ENCODE measurements at places on chromosomes 2 and 18.
A peak's percentile ranks its signal among the peaks of the same experiment; 100 is the strongest.

DNA sequence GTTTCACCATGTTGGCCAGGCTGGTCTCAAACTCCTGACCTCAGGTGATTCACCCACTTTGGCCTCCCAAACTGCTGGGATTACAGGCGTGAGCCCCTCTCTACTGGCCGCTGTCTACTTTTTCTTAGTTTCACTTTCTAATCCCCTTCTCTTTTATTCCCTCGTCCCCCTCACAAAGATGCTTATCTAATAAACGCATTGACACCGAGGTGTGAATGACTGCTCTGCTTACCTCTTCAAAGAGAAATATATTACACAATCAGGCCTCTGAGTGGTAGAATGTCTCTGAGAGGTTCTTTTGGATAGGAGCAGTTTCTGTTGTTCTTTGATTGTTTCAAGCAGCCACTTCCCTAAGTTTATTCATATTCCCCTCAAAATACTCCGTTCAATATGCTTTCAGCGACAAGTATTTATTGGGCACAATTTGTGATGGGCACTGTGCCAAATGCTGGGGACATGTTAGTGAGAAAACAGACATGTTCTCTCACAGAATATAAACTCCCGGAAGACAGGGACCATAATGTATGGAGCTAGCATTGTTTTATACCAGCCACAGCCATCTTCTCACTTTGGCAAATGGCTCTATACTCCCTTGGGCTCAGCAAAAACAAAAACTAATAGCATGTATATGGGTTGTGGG, 34.7 kb upstream of the RAPH1 start:
- DNase-seq, result no peak

DNA sequence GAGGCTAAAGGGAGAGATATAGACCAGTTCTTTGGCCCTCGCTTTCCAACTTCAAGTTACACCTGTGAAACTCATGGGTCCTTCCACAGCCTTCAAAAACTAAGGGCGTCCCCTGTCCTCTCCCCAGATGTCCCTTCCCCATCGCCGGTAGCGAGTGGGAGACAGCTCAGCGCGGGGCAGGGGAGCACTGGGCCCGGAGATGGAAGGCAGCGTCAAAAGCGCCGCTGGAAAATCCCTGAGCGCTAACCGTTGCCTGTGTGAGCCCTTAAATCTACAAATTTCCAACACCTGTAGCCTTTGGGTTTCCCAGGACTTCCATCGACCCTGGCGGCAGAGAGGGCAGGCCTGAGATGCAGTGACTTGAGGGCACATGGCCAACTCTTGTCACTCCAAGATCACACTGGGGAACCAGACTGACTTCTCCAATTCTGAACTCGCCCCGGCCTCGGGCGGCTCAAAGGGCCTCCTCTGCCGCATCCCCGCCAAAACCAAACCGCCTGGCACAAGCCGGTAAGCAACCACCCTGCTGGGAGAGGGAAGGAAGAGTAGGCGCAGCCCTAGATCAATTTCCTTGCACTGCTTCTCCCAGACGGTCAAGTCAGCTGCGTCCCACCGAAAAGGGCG, 879 bp upstream of the EPAS1 start:
- DNase-seq, result no peak

DNA sequence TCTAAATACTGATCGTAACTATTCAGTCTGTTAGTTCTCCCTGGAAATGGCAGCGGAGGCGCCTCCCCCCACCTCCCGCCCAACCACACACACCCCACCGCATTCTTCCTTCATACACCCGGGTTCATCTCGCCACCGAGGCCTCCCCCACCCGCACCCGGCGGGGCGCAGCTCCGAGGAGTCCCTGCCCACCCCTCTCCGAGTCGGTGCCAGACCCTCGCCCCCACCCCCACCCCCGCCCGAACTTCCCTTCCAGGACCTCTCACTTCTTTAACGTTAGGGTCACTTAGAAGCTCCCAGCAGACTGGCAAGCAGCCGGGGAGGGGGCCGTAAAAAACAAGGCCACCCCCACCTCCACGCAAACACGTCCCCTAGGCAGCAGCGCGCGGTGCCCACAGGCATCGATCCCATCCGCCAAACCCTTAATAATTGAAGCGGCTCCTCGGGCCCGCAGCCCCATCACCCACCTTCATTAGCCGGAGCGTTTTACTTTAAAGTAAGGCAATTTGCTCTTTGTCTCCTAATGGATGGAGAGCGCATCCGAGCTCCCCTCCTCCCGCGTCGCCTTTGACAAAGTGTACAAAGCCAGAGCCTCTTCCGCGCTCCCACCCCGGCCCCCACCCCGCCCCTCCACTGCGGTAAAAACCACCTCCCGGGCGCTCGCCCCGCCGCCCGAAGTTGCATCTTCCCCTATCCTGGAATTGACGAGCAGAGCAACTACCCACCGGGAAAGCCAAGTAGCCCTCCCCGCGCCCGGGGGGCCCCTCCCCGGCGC, 624 bp downstream of the ZNF516 start:
- DNase-seq, result no peak

DNA sequence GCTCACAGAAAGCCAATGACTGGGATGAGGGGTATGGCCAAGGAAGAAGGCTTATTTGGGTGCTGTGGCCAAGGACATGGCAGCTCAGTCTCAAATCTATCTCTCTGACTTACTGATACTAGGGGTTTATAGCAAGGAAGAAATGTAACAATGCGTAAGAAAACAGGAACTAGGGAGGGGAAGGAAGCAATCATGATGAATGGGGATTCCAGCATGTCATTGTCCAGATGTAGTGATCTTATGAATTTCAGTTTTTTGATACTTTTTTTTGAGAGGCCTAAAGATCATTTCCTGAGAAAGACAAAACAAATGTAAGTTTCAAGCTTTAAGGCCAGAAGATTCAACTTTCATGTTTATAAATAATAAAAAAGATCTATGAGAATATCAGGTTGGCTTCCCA, 298.6 kb upstream of the FAM98A start:
- DNase-seq, result no peak

DNA sequence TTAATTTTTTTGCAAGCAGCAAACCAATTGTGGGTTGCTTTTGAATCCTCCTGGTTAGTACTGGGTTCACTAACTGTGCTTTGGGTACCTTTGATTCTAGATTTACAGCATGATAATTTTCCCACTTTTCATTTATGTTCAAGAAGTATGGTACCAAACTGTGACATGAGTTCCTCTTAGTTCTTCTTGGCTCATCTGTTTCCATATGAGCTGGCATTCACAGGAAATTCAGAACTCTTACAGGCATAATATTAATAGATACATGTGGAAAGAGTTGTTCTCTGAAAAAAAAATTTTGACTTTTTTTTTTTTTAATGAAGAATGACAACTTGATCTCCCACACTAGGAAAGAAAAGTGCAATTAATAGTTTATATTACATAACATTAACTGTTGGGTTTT, 59.4 kb downstream of the FMNL2 start:
- DNase-seq, result no peak

DNA sequence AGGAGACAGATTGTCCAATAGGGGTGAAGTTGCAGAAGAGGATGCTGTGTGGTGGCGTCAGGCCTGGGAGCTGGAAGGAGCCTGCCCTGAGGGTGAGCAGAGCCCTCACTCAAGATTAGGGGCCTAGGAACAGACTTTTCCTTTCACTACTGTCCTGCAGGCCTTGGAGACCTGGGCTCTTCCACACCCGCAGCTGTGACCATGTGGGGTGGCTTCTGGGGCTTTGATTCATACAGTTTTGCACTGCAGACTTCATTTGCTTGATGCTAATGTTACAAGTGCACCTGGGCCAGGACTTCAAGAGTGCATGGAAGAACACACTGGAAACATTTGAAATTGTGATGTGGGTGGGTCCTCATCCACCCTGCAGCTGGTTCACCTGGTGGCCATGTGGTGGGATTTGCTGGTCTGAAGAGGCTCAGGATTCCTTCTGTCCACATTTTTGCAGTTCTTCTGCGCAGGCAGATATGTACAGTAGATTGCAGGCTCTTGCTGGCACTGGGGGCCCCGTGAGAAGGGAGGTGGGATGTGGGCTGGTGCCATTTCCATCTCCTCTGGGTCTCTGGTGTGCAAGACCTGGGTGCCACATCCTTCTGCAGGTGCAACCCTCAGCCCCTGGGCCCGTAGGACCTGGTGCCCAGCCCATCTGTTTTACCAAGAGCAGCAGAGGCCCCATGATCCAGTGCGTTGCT, 9.9 kb downstream of the GLI2 start:
- DNase-seq, result no peak

DNA sequence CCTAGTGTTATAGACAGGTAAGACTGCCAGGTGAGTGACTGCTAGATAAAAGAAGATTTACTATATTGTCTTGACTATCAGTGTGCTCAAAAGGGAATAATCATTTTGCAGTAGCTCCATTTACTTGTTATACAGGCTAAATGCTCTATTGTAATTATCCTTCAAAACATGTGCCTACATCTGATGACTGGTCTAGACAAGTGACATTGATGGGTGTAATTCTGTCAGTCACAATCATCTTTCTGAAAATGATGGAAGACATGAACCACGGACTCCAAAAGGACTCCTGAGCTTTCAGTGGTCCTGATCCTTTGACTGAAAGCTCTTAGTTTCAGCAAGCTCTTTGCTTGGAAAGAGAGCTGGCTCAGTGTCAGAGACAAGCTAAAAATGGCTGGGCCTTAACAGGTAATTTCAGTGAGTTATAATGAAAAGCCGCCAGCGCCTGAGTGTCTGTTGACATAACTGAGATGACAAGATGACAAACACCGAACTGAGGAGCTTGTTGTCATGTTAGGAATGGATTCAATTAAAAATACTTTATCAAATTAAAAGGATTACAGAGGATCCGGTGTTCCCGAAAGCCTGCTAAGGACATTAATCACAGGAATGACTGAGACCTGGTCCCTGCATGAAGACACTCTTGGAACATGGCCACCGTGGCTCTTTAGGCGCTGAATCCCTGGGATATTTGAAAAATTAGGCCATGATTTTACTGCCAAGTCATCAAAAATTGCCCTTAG, 141.7 kb downstream of the CMPK2 start:
- no peak for DNase-seq

DNA sequence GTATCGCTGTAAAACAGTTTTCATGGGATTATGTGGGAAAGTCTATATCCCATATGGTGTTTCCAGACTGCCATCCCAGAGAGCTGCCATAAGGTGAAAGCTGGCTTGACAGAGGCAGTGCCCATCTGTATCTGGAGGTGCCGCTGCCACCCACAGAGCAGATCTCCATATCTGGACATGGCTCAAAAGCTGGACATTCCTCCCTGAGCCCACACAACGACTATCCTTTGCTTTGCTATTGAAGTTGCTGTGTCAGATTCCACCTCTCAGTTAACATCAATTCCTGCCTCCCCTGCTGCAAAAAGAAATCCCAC, 55.2 kb downstream of the RND3 start:
- DNase-seq, result no peak

- DNase-seq, result peak; percentile 15
Observed at GRCh38 chr18:13530879-13531387, 195.4 kb downstream of the FAM210A start.

- DNase-seq, result no peak
Observed at GRCh38 chr2:222538535-222538934, 114.2 kb downstream of the SGPP2 start.

DNA sequence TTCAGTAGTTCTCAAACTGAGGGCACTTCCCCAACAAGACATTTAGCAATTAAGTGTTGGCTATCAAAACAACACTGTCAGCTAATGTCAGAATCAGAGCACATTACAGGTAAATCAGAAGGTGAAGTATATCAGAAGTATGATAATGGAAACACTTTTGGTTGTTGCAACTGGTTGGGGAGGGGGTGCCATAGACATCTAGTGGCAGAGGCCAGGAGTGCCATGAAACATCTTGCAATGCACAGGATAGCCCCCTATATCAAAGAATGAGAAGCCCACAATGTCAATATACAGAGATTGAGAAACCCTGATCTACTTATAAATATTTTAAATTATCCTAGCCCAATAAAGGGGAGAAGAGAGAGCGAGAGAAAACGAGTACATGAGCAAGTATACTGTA, 4.9 kb upstream of the XPO1 start:
- DNase-seq, result no peak

DNA sequence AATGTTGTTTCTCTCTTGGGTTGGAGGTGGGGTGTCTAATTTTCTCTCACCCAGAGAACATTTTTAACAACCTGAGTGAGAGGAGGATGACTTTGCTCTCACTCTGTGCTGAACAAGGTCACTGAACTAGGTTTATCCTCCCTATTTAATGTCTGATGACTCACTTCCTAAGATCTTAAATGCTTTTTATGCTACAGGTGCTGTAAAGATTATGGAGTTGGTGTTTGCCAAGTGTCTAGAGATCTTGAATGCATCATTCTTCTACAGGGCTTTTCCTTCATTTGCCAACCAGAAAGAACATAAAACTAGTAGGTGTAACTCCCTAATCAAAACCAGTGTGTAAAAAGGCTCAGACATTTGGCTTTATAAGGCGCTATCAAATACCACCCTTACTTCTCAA, 350.5 kb upstream of the ETAA1 start:
- no peak for DNase-seq

GRCh38 chr2:158414538-158414937, 42.0 kb downstream of the CCDC148 start:
- DNase-seq, result no peak

DNA sequence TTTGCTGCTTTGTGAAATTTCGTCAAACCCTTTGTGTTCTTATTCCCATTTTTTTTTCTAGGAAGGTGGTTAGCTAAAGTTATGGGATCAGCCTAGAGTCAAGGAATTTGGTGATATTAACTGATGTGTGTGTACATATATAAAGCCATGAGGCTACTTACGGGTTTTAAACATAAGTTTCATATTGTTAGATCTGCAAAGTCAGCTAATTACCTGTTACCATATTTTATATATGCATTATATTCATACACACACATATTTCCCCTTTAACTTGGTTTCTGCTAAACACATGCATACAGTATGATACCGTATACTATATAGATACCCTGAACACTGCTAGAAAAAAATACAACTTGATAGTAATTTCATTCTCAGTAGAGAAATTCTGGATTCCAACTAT, 241.0 kb downstream of the NYAP2 start:
- DNase-seq, result no peak

- peak; percentile 3 for DNase-seq
Observed at GRCh38 chr2:199602271-199602895, 144.6 kb upstream of the SATB2 start.

DNA sequence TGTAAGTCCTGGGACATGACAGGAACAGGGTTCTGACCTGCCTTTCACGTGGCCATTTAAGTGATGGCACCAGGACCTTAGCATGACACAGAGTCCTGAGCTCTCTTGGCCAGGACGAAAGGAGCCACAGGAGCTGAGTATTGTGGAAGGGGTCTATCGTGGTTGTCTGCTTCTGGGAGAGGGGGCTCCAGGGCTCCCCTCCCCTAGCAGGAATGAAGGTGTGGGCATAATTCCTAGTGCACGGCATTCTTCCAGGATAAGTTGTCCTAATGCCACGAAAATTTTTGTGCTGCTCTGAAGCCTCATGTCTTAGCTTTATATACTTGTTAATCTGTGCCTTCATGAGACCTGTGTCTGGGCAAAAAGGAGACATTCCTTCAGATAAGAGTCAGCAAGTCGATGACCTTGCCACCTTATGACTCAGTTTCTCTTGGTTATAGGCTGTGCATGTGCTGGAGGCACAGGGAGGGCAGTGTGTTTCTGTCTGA, 17.1 kb downstream of the GATA6 start:
- DNase-seq, result no peak

GRCh38 chr2:85893428-85894258, 4.9 kb upstream of the ST3GAL5 start:
- no peak for DNase-seq

- no peak for DNase-seq
Observed at GRCh38 chr2:165009466-165009865, 54.1 kb upstream of the SLC38A11 start.

- no peak for DNase-seq
Observed at GRCh38 chr2:159256159-159256558, 30.3 kb downstream of the WDSUB1 start.

- no peak for DNase-seq
Observed at GRCh38 chr2:13005761-13006335, 289.1 kb downstream of the TRIB2 start.
